Posterior vena cava (tissue), 2 donors: ENCODE measurements at places on chromosomes 11 and 22. TPM values are rescaled to one million over a fixed set of nuclear protein-coding genes. Genes with fewer than 3 reads are reported as not detected.

DNA sequence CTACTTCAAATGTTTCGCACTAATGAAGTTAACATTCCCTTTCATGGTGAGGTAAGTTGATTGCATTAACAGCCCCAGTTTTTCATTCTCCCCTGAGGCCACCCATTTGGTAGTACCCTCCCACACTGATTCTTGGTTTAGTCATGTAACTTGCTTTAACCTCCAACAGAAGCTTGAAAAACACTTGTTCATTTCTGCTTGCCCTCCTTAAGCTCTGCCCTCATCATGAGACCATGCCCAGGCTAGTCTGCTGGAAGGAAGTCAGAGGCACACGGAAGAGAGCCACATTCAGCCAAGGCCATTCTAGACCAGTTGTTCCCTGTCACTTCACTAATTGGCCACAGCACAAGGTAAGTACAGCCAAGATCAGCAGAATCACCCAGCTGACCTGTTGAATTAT lies 50.7 kb upstream of the CD44 start:
- DNase-seq: no peak

- DNase-seq: no peak
Observed at GRCh38 chr11:80462211-80462610, 1021.4 kb upstream of the TENM4 start.

DNA sequence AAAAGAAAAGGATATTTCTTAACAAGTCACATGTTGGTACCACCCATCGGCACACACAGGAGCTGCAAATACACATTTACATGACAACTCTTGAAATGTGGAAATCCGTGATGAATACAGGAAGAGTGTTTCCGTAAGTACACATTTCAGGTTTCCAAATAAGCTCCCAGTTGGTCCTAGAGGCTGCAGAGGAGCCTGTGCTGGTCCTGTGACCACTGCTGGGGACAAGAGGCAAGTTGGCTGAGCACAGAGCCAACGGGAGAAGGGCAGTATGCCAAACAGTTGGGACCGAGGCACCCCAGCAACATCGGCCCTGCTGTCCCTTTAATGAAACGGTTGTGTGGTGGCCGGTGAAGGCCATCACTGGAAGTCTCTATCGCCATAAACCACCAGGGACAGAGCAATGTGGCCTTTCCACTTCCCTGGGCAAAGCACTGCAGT lies 38.5 kb upstream of the ARFGAP3 start:
- DNase-seq: no peak

DNA sequence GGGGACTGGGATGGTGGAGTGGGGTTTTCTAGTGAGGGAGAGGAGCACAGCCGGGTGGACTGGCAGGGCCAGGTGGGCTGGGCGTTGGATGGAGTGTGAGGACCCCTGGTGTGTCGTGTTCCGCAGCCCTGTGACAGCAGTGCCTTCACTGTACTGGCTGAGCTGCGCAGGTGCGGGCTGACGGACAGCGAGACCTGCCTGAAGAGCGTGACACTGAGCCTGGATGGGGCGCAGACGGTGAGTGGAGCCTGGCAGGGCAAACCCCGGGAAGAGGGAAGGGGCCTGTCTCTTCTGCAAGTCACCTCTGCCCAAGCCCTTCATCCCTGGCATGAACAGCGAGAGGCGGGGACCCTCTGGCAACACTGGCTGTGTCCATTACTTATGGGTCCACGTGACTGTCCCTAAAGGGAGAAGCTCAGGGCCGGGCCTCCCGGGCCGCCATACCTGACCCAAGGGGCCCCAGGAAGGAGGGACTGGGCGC lies 10.0 kb downstream of the MUC5AC start:
- DNase-seq: peak; percentile 67

GRCh38 chr11:11036848-11037732 lies 179.2 kb upstream of the ZBED5 start:
- DNase-seq: no peak

GRCh38 chr11:85831050-85831449 lies 20.1 kb upstream of the SYTL2 start:
- DNase-seq: no peak

GRCh38 chr11:117843666-117844484 lies 19.3 kb upstream of the FXYD2 start:
- peak; percentile 94 for DNase-seq

- peak; percentile 20 for DNase-seq
Observed at GRCh38 chr11:75276686-75277085, 36.1 kb downstream of the TPBGL start.

- DNase-seq: no peak
Observed at GRCh38 chr11:76777305-76777704, 5.9 kb upstream of the TSKU start.

DNA sequence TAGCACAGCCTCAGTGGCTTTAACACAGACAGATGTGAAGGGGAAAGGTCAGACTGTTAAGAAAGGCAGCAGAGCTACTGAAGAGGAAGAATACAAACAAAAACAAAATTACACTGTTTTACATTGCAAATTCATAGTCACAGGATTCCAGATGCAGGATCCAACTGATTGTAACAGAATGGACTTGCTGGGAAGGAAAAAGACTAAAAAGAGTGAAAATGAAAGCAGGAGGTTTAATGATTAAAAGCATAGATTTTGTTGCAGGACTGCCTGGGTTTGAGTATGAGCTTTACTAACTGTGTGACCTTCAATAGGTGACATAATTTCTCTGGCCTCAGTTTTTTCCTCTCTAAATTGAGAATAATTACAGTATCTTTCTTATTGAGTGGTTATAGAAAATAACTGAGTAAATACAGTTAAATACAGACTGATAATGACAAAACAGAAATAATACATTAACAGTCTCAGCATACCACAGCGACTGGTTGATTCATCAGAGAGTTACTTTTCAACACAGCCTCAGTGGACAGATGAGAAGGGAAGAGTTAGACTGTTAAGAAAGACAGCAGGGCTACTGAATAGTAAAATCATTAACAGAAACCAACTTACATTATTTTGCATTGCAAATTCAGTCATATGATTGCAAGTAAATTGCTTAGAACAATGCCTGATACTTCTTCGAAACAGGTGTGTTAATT lies 704.2 kb upstream of the TENM4 start:
- no peak for DNase-seq

GRCh38 chr11:776561-777287 lies 563 bp downstream of the GATD1 start:
- DNase-seq: no peak

- peak; percentile 6 for DNase-seq
Observed at GRCh38 chr11:71449596-71449995, 1.4 kb upstream of the DHCR7 start.

DNA sequence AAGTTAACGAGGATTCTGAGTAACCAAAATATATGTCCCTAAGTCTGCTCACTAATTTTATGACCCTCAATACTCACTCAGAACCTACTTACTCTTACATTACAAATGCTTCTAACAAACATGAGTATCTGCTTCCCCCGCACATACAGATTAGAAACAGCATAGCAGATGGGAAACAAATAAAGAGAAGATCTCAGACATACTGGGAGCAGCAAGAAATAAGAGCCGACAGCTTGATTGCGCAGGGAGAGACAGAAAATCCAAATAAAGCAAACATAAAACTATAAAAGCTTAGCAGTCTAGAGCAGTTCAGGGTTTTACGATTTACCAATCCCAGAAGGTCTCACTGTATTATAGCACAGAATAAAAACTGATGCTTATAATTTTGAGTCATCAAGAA lies 89.1 kb upstream of the DBX1 start:
- DNase-seq: no peak

LAMTOR1 gene
- 63.3 TPM for total RNA-seq

IGHMBP2 gene
- 18.3 TPM for total RNA-seq

MRGPRX4 gene
- total RNA-seq: not detected

C11orf52 gene
- total RNA-seq: 1.6 TPM

TBX10 gene
- not detected for total RNA-seq

OR4D5 gene
- total RNA-seq: not detected
